ENCODE measurements at places on chromosomes 7 and 10.

GRCh38 chr7:157399086-157399687 lies 62.4 kb downstream of the DNAJB6 start:
- DNase-seq: no peak

DNA sequence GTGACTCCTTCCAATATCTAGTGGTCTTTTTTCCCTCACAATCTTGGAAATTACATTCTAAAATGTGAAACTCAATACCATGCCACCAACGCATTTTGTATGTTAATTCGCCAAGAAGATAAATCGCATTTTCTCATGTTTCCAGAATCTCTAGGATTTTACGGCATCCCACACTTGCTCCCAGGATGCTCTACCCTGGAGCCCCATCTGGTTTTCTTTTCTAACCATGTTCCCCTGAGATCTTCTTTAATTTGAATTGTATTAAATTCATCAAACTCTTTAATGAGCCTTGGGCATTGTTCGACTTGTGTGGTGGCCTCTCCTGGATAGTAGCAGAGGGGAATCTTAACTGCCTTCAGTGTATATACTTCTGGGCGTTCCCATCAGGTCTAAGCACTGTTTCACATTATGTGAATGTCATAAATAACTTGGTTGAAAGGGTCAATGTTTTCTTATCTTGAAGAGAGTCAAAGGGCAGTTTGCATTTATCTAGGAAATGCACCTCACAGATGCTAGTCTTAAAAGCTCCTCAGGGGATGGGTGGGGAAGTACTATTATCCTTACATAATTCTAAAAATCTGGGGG lies 169.1 kb upstream of the MEOX2 start:
- DNase-seq: no peak

GRCh38 chr10:123241391-123242141 lies 87.4 kb downstream of the BUB3 start:
- peak; percentile 5 for DNase-seq

- DNase-seq: no peak
These were observed 534 bp upstream of the ACBD5 start for GRCh38 chr10:27241010-27241651.

GRCh38 chr7:143906895-143907294 lies 4.9 kb upstream of the TCAF1 start:
- DNase-seq: no peak
